ENCODE measurements at places on chromosomes 11 and 22.
A peak's percentile ranks its signal among the peaks of the same experiment; 100 is the strongest.

DNA sequence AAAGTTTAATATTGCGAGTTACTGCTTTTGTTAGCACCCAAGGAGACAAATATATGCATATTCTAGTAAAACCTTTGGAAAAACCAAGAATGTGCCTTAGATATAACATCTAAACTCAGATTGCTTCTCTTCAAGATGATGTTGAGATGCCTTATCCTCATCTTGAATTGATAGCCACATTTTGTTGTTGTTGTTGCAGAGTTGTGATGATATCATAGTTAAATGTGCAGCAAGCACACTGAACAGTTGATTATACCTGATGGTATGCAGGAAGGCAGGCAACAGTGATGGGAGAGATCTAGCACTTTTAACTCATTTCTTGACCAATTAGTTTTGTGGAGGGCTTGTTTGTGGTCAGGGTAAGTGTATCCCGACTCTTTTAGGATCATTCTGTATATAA lies 48.0 kb downstream of the KDM2A start:
- DNase-seq, result no peak

- DNase-seq, result no peak
Measured at GRCh38 chr11:1370186-1371025, 19.3 kb upstream of the BRSK2 start.

GRCh38 chr11:123125169-123125568 lies 63.2 kb upstream of the HSPA8 start:
- DNase-seq, result no peak

DNA sequence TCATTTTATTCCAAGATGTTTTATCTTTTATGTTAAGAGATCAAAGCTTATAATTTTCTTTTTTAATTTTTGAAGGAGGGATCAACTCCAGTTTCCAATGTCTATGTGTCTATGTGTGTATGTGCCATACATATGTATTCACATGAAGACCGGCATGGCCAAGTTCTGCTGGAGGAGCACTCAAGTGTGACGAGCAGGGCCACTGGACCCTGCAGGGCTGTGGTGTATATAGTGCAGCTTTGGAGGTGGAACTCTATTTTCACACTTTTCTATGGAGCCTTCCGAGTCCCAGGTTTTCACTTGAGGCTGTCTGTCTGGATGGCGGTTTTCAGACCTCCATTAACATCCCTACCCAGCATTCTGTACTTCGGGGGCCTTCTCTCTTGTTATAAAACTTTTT lies 36.5 kb upstream of the TTC12 start:
- no peak for DNase-seq

DNA sequence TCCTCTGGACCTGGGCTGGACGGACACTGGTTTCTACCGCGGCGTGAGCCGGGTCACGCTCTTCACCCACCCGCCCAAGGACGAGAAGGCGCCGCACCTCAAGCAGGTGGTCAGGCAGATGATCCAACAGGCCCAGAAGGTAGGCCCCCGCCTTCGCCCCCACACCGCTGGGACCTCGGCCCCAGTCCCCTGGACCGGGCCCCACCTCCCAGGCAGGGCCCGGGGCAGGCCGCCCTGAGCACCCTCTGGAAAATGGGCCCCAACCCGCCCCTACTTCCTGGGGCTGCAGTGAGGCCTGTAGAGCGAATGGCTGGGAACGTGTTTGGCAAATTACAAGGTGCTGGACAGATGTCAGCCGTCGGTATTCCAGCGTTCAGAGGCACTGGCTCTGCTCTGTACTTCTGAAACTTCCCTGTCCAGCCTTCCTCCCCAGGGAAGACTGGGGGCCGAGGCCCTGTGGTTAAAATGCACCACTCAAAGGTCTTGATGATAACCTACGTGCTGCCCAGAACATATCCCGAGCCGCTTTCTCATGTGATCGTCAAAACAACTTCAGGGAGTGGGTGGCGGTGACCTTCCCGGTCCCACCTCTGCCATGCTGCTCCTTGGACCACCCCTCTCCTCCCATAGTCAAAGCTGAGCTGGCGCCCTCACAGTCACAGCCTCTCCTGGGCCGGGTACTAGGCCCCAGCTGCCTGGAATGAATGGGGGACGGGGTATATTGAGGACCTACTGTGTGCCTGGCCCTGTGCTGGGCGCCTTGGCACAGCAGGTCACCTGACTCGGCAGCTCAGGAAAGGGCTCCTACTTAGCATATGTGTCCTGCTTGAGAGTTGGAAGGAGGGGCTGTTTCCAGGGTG lies 869 bp downstream of the FAM83F start:
- DNase-seq, result no peak

DNA sequence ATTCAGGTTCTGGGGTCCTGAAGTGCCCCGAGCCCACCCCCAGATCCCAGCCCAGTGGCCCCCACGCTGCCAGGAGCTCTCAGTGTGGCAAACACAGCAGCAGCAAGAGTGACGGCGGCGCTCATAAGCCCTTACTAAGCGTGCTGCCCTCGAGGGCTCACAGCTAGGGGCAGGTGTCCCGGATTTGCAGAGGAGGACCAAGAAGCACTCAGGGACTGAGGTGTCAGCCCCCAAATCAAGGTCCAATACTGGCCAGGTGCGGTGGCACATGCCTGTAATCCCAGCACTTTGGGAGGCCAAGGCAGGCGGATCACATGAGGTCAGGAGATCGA lies 25.4 kb downstream of the CELSR1 start:
- no peak for DNase-seq

DNA sequence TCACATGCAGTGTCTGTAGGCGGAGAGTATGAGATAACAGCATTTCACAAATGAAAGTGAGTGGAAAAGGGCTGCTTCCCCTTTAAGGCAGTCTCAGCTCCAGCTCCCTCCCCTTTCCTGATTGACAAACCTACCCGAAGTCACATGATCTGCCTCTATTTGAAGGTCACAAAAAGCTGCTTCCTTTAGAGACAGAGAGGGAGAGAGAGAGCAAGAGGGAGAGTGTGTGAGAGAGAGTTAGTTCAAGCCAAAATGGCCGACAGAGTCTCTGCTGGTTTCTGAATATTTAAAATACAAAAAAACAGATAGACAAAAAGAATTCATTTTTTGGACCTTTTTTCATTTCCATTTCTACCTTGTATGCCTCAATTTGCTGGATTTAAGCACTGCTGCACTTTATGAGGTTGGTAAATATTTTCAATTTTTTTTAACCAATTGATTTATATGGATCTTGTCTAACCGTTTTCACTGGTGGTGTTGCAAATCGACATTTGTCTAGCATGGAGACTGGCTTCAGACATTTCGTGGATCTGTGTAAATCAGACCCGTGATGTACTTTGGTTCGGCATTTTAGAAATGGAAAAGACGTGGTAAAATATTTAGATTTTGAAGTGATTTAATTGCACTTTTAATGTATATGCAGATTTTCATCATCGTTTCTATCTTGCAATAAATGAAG lies at the start of gene TNRC6B:
TSS of gene TNRC6B (plus strand) at position 188 of the 679 bp plus-strand sequence. CDS start at position 399, 211 bp downstream.
- peak; percentile 65 for DNase-seq

DNA sequence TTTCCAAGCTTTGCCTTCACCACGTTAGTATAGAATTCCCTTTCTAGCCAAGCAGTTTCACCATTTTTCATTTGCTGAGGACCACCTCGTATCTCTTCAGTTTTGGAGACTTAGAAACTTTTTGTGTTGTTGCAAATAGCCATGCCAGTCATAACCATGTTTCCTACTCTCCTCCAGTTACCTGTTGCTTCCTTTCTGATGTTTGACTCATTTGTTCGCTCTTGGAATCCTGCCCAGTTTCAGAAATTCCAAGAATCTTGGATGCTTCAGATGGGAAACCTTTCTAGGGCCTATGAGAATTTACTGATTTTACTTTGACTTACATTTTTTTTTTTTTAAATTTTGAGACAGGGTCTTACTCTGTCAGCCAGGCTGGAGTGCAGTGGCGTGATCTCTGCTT lies 65.4 kb downstream of the PPP6R3 start:
- no peak for DNase-seq

DNA sequence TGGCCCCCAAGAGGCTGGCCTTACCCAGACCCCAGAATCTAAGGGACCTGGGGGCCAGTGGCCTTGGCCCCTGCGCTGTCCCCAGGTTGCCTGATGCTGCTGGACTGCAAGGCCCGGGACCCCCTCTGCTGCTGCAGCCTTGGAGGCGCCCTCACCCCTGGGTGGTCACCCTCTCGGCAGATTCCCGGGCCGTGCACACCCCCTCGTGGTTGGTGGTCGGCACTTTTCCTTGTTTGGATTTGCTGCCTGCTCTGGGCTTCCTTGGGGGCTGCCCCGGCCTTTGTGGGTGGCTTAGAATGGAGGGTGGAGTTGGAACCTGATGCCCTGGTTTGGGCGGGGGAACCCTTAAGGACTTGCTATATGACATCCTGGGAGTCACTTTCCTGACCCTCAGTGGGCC lies 5.3 kb downstream of the RIN1 start:
- no peak for DNase-seq

DNA sequence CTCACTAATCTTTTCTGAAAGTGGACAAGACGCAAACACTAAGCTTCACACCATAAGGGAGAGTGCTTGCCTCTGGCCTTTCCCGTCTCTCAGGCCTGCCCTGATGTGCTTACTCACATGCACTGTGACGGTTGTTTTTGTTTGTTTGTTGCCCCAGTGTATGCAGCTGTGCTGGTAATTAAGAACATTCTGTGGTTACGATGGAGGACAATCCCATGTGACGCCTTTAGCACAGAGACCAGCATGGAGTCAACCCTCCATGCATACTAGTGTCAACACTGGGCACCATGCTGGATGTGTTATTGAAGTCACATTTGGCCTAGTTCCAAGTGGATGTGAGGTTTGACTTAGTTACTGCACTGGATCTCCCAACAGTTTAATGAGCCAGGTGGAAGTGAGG lies 27.8 kb upstream of the CDON start:
- DNase-seq, result no peak

- DNase-seq, result no peak
Measured at GRCh38 chr11:17063171-17064002, 14.1 kb downstream of the RPS13 start.

DNA sequence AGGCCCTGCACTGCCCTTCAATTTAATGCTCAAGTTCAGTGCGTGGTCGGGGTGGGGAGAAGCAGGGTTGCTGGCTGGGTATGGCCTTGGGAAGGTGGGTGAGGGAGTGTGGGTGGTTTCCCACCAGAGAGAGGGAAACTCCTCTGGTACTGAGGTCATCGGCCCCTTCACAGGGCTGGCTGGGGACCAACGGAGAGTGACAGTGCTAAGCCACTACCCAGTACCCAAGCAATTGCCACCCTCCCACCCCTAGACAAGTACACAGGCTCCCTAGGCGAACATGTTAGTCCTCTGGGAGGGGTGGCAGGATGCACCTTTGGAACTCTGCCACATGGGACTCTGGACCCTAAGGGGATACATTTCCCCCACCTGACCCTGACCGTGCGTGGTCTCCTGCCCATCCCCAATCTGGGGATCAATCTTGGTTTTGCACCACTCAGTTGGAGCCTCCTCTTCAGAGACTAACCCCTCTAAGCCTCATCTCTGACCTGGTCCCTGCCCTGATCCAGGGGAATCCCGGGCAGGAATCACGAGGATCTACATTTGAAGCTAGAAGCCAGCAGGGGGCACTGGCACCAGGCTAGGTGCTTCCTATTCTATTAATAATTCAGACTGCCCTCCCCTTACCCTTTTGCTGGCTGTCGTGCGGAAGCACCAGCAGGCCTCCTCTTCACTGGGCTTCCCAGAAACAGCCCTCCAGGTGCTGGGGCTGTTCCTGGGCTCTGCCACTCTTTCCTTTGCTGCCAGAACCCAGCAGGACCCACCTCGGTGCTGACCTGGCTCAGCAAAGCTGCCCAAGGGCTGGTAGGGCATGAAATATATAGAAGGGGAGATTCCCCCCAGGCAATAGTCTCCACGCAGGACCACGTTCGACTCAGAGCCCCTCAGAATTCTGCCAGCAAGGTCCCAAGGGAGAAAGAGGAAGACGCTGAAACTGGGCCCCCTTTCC lies 377.7 kb downstream of the TENM4 start:
- no peak for DNase-seq

DNA sequence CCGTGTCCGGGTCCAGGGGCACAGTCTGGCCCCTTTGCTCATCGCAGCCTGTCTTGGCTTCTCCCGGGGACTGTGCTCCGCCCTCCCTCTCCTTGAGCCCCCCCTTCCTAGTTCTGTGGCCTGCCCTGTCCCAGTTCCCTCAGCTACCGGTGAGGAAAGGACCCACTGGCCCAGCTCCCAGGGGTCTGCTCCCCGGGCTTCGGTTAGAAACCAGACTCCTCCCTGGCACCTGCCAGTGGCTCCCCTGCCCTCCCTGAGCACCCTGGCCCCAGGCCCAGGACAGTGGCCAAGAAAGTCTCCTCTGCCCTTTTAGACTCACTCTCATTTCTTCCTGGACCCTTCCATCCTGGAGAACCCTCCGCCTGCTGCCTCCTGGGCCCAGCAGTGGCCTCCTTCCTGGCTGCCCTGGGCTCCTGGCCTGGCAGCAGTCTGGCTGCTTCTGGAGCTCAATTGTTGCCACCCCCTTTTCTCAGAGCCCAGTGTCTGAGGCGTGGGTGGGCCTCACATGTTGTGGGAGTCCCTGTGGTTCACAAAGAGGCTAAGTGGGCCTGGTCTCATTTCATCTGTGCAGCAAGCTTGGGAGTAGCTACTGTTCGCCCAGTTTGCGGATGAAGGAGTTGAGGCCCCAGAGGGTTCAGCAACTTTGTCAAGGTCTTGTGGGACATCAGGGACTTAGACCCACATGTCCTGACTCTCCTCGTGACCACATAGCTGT lies 12.6 kb downstream of the PRDM11 start:
- no peak for DNase-seq

DNA sequence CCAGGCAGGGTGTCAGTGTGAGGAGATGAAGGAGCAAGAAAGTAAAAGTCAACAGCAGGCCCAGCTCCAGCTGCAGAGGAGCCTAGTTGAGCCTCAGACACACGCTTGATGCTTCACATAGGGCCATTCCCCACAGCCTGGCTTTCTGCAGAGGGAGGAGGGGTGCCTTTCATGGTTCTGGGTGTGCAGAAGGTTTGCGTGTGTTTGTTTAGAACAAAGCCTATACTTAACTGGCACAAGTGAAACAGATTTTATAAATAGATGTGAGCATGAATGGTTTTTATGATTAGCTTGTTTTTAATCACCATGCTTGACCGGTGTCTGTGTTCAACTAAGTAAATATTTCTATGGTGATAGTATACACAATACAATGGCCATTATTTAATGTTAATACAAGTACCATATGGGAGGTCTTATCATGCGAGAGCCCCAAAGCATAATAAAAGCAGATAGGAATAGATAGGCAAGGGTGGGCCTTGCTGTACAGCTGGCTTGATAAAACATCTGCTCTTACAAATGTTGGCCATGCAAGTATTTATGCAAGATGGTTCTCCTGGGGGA lies 290.2 kb downstream of the ETS1 start:
- DNase-seq, result no peak

GRCh38 chr11:60977224-60977623 lies 5.7 kb downstream of the CD6 start:
- no peak for DNase-seq

GRCh38 chr11:119185981-119186634 lies 833 bp downstream of the NHERF4 start:
- DNase-seq, result no peak

- DNase-seq, result no peak
Measured at GRCh38 chr11:133669371-133670053, 137.2 kb upstream of the OPCML start.
